Stimulated activated CD4-positive, alpha-beta T cell treated with anti-CD3 and anti-CD28 coated beads, TNF-alpha, amount 100 ng/mL, for 24 hours (primary cell): ENCODE measurements at places on chromosomes 1 and 21.

DNA sequence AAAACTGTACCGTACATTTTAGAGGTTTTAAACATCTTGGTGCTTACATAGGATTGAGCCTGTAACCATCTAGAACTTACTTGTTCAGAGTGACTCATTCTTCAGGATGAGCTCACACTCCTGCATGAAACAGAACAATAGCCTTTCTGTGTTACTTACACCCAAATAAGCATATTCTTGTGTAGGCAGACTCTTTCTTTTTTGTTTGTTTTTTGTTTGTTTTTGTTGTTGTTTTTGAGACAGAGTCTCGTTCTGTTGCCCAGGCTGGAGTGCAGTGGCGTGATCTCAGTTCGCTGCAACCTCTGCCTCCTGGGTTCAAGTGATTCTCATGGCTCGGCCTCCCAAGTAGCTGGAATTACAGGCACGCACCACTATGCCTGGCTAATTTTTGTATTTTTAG, 3.8 kb upstream of the CA6 start:
- no peak for DNase-seq

GRCh38 chr1:40477678-40478053, 576 bp downstream of the ZFP69 start:
- no peak for DNase-seq

DNA sequence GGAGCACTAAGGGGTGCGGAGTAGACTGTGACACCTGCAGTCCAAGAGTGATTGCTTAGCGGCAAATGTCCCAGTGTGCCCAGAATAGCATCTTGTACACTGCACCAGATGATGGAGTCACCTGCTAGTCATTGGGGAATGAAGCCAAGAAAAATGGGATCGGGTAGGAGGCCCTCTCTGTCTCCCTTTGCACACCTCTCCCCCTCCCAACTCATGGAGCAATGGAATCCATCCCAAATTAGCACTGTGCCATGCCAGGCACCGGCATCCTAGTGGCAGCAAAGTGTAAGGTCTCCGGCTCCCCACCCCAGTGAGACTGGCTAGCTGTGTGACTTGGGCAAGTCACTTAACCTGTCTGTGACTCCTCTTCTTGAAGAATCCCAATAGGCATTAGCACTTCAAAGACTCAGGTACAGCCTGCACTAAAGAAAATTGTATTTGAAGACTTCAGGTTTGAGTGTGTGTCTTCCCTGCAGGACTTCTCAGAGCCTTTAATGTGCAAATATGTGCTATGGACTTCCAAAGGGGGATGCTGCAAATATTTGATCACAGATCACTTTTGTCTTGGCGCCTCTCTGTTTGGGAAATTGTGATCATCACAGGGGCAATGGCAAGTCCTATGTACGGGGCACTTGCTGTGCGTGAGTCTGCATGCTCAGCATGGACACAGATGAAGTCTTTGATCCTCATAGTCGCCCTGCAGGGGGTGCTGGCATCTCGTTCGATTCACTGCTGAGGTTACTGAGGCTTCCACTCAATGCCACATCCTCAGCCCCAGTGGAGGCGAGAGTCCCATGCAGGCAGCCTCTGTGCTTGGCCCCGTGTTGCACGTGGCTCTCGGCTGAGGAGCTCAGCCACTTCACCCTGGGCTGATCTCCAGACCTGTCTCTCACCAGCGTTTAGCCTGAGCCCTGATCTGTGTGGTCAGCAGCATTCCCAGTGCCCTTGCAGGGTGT, 272.9 kb upstream of the C1orf174 start:
- DNase-seq = no peak

GRCh38 chr1:179872558-179872957, 5.0 kb downstream of the TOR1AIP2 start:
- DNase-seq = no peak

DNA sequence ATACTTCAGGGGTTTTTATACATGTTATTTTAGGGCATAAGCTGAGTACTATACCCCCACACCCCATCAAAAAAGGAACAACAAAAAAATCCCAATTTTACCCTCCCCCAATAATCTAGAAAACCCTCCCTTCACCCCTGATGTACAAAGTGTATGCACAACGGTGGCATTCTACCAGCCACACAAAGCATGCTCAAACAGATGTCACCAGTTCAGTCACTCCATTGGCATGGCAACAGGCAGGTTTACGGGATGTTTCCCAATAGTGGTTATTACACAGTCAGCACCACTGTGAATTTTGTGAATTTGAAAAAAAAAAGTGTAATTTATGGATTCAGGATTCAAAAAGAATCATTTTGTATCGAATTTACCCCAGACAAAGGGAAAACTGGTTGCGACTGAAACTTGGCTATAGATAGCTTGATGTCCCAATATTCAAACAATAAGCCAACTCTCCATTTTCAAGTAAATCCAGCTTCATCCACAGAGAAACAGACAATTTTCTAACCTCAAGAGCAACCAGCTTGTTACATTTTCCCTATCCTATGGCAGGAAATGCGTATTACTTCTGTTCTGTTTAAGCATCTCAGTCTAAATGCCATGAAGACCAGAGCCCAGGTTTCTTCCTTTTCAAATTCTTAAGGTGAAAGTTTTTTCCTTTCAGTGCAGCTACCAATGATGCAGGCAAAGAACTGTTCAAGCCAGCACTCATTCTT, 34.0 kb upstream of the SLC45A3 start:
- DNase-seq = no peak
